ENCODE measurements at places on chromosomes 13 and 19.

DNA sequence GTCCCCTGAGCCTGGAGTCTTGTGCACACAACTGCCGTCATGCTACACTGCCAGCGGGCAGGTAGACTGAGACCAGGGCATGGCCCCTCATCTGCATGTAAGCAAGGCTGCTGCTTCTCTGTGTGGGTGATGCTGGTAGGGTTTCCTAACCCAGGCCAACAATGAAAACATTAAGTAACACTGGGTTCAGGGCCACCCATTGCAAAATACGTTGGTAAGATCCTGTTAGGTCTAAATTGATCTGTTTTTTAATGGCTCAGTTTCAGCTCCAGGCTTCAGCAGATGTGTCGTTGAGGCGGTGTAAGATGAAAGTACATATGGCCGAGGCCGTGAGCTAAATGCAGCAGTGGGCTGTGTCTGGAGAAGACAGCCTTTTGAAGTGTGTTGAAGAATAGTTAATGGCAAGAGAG lies 383.4 kb downstream of the IRS2 start:
- no peak for DNase-seq

DNA sequence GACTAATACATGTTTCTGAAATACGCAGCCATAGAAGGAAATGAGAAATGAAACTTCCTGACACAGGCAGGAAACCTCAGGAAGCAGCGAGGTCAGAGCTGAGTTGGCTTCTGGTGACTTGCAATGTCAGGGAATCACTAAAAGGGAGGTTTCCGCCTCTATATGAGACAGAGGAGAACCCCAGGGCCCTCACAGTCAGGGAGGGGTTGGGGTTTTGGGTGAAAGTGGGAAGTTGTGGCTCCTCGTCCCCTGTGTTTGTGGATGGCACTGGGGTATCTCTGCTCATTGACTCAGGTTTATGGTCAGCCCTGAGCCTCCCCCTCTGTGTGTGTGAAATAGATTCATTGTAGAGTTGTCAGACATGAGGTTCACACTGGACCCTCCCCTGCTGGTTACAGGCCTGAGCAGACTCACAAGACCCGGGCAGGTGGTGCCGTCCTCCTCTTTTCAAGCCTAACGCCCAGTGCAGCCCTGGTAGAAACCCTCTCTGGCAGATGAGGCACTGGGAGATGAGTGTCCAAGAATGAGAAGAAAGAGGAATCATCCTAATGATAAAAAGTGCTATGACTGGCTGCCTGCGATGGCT lies 5.5 kb upstream of the LILRA6 start:
- DNase-seq: no peak

GRCh38 chr13:90272356-90272755 lies 1075.1 kb upstream of the MIR17HG start:
- DNase-seq: no peak

GRCh38 chr19:46979126-46980105 lies 40.2 kb upstream of the NPAS1 start:
- DNase-seq: no peak

GRCh38 chr13:44414716-44415115 lies 41.1 kb downstream of the SERP2 start:
- DNase-seq: no peak

DNA sequence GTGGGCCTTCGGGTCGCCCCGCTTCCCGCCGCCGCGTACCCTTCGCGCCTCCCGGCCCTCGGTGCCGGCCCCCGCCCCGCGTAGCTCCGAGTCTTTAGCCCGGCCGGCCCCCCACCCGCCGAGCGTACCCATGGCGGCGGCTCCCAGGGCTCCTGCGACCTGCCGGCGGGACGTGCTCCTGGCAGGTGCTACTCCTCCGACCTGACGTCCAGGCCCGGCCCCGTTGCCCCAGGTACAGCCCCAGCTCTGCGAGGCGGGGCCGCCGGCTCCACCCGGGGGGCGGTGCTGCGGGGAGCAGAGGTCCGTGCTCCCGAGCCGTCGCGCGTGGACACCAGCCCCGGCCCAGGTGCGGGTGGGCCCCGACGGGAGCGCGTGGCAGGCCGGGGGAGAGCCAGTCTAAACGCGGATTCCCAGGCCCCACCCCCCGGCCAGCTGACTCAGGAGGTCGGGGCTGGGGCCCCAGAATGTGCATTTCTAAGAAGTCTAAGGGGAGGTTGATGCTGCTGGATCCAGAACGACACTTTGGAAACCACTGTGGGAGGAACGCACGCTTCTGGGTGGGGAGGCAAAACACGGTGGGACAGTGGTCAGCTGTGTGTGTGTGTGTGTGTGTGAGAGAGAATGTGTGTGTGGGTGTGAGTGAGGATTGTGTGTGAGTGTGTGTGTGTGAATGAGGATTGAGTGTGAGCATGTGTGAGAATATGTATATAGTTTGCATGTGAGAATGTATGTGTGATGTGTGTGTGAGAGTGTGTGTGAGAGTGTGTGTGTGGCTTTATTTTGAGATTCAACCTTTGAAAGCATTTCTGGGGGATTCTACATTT lies at the start of gene SLC15A1:
Gene SLC15A1, minus strand, starts transcription at position 206 of the 824 bp plus-strand sequence. Its CDS starts 74 bp downstream, at position 132.
- DNase-seq: no peak

GRCh38 chr13:48653472-48653939 lies at the start of gene CYSLTR2:
TSS of gene CYSLTR2 (plus strand) at chr13:48653929. CDS start at chr13:48706818, 52,889 bp downstream.
- DNase-seq: no peak

DNA sequence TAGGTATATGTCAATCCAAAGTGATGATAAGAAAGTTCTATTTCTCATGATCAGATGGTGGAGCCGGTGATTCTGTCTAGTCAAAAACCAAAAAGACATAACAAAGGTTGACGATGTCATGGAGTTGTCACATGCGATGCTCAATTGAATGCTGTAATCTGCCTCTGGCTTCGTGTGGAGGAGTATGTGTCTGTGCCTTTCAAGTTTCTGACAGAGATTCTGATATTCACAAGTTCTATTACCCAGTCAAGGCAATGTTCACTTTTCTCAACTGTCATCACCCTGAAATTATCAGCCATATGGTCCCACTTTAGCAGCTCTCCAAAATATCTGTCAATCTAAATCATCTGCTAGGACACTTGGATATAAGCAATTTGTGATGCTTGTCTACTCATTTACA lies 367.6 kb upstream of the PRR20A start:
- DNase-seq: no peak

DNA sequence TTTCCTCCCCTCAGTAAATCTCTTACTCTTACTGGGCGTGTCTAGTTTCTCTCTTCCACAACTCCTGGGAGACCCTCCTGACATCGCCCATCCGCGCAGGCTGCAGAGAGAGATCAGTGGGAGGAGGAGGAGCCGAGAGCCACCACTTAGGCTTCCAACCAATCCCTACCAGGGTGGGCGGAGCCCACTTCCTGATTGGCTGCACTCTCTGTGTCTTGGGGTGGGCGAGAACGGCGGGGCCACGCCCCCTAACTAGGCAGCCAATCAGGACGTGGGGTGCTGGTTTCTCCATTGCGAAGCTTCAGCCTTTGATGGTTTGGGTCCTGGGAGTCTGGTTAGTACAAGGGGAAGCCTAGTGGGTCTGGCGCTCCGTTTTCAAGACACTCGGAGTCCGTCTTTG lies at the start of gene PMIS2:
Gene PMIS2, plus strand, starts transcription at position 326 of the 400 bp plus-strand sequence. CDS start 87 bp downstream, outside the sequence.
- DNase-seq: no peak

Measured in esophagus squamous epithelium (tissue), 5 donors.